CD4-positive, alpha-beta memory T cell (primary cell): ENCODE measurements at places on chromosomes 12 and 14.

- no peak for DNase-seq
Observed at GRCh38 chr12:59372956-59373355, 222.9 kb upstream of the SLC16A7 start.

DNA sequence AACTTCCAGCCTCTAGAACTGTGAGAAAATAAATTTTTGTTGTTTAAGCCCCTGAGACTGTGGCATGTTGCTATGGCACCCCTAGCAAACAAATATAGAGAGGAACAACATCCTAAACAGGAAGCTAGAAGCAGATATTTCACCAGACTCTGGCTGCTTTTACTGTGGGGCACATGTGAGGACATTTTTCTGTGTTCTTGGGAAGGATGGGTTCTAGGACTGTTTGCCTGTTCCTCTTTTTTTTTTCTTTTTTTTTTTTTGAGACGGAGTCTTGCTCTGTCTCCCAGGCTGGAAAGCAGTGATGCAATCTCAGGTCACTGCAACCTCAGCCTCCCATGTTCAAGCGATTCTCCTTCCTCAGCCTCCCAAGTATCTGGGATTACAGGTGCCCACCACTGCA is 4.2 kb upstream of the HRK start:
- no peak for DNase-seq

DNA sequence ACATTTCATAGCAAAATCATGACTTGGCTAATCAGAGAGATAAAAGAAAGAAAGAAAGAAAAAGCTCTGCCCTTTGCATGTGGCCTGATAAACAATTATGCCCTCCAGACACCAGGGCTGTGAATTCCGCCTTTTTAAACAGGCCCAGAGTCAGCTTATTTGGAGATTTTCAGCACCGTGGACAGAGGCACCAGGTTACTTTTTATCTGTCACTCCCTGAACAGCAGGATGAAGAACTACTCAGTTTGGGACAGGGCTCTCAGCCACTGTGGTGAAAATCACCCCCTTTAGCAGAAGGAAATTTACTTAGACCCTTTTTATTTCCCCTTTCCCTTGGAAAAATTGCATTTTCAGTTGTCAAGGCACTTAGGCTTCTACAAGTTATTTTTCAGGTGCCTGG is 359.9 kb downstream of the NRXN3 start:
- DNase-seq, result no peak

GRCh38 chr14:49915085-49915484 is 22.2 kb downstream of the ARF6 start:
- no peak for DNase-seq

GRCh38 chr12:8040791-8041190 is 8.3 kb downstream of the FOXJ2 start:
- DNase-seq, result no peak

DNA sequence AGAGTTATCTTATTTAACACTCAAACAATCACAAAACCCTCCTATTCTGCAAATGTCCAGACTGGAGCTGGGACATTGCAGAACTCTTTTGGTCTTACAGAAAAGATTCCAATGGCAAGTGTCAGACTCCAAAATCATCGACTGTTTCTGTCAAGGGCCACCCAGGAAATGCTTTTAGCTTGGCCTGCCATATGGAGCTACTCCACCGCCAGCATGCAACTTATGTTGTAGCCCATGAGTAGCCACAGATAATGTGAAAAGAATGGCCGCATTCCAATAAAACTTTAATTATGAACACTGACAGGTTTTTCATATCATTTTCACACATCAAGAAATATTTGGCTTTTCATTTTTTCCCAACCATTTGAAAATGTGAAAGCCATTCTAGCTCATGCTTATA is 57.5 kb downstream of the SYNE3 start:
- no peak for DNase-seq

DNA sequence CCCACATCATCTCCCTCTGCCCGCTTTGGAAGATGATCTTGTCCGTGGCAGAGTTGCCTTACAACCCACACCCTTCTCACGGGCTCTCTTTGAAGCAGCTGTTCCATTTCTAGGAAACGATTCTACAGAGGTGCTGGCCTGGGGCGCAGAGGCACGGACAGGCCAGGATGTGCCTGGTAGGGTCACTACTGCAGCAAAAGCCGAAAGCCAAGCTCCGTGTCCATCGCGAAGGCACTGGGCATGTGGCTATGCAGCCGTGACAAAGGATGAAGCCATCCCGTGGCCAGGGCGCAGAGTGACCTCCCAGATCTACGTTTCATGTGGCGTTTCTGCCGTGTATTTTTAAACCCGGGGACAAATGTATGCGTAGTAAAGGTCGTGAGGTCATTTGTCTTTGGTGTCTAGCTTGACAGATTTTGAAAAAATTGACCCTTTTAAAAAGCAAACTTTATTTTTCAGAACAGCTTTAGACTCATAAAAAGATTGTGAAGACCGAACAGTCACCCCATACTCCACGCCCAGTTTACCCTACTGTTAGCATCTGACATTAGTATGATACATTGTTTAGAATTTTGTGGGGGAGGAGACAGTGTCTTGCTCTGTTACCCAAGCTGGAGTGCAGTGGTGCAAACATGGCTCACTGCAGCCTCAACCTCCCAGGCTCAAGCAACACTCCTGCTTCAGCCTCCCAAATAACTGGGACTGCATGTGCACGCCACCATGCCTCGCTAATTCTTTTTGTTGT is 40.4 kb upstream of the NCOR2 start:
- DNase-seq, result no peak

DNA sequence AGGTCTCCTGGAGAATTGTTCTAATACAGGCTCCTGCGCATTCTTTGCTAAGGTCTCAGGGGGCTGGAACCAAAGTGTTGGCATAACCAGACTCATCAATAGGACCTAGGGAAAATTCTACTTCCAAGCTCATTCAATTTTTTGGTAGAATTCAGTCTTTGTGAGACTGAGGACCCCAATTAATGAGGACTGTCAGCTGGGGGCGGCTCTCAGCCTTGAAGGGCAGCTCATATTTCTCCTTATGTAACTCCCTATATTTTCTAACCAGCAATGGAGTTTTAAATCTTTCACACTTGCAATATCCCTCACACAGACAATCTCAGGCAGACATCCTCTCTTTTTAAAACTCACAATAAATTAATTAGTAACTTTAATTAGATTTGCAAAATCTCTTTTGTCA is 476.4 kb upstream of the LRFN5 start:
- no peak for DNase-seq

DNA sequence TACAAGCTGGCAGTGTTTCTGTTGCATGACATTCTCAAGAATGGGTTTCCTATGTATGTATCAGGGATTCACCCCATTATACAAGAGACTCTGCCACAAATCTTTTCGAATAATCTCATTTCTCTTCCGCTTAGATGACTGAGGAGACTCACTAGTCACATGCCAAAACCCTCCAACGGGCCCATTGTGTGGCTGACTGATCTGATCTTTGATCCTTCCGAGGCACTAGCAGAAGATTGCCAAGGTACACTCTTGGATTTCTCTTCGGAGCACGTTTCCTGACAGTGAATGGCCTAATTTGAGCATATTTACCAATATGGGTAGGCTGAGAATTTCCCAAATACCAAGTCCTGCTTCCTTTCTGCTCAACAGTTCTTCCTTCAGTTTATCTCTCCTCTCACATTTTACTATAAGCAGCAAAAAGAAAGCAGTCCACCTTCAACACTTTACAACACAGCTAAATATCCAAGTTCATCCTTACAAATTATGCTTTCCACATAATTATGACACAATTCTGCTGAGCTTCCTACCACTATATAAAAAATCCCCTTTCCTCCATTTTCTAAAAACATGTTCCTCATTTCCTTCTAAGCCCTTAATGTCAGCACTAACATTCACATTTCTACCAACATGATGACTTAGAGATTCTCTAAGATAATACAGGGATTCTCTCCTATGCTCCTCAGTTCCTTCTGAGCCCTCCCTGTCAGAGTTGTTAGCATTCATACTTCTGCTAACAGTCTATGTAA is 11.0 kb downstream of the PRPH start:
- no peak for DNase-seq

- no peak for DNase-seq
Observed at GRCh38 chr14:52977798-52978197, 26.9 kb upstream of the FERMT2 start.

GRCh38 chr14:69658664-69659261 is 47.4 kb downstream of the SUSD6 start:
- no peak for DNase-seq

DNA sequence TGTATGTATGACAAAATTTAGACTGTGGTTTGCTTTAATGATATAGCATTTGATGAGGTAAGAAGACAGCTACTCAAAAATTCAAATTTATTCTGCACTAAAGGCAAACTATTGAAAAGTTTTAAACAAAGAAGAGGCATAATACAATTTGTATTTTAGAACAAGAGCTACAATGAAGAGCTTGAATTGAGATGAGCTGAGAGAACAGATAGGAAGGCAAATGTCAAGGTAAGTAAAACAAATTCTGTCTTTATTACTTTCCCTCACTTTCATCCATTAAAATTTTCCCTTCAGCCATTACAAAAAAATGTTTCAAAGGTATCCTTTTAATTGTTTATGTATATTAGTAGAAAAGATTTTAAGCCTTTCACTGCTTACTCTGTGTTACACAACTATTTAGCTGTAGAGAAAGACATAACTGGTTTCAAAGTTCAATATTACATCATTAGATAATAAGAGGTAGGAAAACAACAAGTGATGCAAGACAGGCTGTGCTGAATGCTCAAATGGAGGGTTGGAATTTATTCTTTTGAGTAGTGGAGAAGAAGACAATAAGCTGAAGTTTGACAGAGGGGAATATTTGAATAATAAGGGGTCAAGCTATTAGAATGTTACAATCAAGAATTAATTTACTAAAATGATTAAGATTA is 1334.1 kb downstream of the FSCB start:
- no peak for DNase-seq

DNA sequence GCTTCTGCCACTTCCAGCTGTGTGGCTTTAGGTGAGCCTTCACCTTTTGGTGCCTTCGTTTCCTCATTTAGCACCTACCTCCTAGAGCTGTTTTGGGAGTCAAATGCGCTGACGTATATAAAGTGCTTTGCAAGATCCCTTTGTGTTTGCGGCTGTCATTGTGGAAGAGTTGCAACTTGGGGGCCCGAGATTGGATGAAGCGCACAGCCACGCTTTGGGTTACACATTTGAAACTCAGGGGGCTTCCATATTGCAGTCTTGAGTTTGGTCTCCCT is 636 bp upstream of the ARL6IP4 start:
- DNase-seq, result no peak

DNA sequence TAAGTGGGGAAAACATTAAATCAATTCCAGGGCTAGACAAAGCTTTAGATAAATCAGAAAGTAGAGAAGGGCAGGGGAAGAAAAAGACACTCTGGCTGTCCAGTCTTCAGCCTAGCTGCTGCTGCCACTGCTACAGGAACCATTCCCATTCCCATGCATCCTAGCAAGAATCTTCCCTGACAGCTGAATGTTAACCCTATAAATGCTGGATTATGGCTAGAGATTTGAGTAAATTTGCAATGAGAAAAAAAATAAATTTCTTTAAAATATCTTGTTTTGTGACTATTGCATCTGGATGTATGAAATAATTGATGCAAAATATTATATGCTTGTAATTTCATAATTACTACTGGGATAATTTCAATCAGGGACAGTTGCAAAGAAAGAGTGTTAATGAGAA is 15.0 kb upstream of the CDKN3 start:
- DNase-seq, result no peak

GRCh38 chr14:31026077-31026449 is at the start of gene STRN3:
Gene STRN3, minus strand, starts transcription at chr14:31026379. Its CDS starts 194 bp downstream, at chr14:31026185.
- no peak for DNase-seq

DNA sequence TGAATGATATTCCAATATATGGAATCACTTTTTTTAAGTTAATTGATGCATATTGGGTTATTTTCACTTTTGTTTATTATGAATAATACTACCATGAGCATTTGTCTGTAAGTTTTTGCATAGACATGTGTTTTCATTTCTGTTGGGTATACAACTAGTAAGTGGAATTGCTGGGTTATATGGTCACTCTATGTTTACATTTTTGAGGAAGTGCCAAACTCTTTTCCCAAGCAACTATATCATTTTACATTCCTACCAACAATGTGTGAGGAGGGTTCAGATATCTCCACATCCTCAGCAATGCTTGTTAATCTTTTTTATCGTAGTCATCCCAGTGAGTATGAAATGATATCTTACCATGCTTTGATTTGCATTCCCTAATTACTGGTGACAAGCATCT is 64.0 kb downstream of the MON2 start:
- no peak for DNase-seq

DNA sequence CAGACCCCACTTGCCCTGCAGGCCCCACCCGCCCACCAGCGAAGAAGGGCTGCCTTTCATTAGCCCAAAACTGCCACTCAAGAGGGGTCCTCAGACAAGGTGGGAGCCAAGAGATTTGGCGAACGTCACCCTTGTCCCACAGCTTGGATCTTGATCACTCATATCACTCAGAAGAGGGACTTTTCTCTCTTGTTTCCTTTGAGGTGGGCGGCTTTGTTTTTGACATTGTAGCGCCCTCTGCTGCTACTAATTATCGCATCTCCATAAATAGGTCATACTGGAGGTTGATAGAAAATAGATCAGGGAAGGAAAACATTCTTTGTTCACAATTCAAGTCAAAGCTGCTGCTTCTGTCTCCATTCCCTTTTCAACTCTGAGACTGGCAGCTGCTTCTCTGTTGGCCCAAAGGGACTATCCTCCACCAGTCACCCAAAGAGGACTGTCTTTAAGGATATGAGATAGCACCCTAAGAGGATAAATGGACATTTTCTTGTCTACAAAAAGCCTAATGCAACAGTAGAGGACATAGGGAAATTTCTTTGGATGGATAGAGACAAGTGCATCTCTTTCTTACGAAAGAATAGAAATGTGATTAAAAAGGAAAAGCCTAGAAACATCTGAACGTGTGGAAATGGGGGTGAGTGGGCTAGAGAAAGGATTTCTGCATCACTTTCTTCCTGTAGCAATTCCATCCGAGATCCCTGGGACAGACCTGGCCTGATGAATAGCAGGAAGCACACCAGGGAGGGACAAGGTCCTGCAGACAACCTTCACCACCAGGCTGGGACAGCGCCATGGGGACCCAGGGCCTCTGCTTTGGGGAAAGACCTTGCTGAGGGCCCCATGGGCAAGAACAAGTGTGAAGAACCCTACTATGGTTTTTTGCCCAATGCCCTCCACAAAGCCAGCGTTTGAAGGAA is 115.8 kb downstream of the DAD1 start:
- no peak for DNase-seq

DNA sequence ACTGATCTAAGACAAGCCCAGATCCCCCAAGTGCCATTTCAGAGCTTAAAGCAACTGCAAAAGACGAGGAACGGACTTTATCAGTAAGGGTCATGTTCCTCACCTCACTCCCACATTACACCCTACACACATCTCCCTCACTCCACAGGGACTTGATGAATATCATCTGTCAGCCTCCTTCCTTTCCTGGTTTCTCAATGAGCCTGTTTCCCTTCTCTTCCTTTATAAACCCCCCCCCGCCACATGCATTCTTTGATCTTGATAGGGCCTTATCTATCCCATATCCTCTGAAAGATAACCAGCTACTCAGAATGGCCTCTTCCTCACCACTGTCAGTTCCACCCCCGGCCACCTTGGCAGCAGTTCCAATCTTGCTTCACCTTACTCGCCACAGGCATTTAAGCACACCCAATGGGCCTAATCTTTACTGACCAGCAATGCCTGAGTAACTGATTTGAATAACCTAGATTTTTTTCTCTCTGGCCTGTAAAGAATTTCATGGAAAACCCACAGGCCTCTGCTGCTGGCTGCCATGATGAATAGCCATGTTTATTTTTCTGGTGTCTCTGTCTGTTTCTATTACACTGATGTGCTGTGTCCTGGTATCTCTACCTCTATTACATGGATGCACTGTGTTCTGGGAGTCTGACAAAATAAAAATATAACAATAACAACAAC is 138.7 kb downstream of the PHLDA1 start:
- no peak for DNase-seq
